AG04449 (cell line): ENCODE measurements at places on chromosomes 11 and 22.
A peak's percentile ranks its signal among the peaks of the same experiment; 100 is the strongest.

GRCh38 chr22:20514658-20515406, 7.4 kb downstream of the MED15 start:
- peak; percentile 77 for DNase-seq

- DNase-seq = no peak
These were observed 77.0 kb downstream of the ME3 start for GRCh38 chr11:86595451-86595850.

DNA sequence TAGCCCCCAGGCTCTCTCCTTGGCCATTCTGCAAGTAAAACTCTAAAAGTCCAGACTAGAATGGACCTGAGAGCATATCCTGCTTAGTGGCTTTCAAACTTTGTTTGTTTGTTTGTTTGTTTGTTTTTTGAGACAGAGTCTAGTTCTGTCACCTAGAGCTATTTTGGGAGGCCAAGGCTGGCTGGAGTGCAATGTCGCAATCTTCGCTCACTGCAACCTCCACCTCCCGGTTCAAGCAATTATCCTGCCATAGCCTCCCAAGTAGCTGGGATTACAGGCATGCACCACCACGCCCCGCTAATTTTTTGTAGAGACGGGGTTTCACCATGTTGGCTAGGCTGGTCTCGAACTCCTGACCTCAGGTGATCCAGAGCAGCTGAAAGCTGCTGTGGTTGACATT, 28.9 kb downstream of the DAGLA start:
- DNase-seq = no peak

DNA sequence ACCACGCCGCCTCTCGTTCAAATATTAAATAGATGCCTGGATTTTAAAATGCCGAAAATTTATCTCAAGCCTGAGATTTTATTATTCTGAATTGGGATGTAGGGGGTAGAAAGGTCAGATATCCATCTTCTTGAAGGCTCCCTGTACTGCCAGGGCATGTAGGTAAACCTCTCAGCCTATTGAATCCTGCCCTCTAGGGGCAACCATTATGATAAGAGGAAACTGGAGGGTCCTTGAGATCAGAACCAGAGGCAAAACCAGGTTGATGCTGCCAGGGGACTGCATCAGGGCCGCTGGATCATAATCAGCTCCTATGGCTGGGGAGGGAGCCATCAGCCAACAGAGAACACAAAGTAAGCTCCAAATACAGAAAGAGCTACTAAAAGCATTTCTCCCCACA, 92.4 kb downstream of the KCNC1 start:
- no peak for DNase-seq
